ENCODE measurements at places on chromosomes 5 and 9.
A peak's percentile ranks its signal among the peaks of the same experiment; 100 is the strongest.

GRCh38 chr5:160175438-160176218, 53.7 kb upstream of the FABP6 start:
- DNase-seq, result no peak

- no peak for DNase-seq
Observed at GRCh38 chr5:135091286-135091685, 57.3 kb upstream of the PITX1 start.

GRCh38 chr9:13941714-13942113, 372.2 kb downstream of the NFIB start:
- peak; percentile 45 for DNase-seq

DNA sequence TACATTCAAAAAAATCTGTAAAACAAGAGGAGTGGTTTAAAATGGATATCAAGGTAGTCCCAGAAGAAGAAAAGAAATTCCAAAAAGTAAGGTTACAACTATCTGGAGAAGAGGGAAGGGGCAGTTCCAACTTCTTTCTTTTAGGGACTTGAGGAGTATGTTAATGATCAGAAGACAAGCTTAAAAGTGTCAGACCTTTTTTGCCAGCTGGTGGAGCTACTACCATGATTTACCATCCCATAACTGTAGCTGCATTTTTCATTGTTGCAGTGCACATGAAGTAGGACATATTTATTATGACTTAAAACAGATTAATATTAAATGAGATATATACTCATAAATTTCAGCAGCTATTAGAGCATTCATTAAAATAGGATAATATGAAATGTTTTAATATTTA, 158.5 kb upstream of the RGS7BP start:
- no peak for DNase-seq

- DNase-seq, result no peak
Observed at GRCh38 chr5:136073714-136074529, 45.1 kb downstream of the TGFBI start.

GRCh38 chr5:35561396-35561795, 56.3 kb upstream of the SPEF2 start:
- no peak for DNase-seq

DNA sequence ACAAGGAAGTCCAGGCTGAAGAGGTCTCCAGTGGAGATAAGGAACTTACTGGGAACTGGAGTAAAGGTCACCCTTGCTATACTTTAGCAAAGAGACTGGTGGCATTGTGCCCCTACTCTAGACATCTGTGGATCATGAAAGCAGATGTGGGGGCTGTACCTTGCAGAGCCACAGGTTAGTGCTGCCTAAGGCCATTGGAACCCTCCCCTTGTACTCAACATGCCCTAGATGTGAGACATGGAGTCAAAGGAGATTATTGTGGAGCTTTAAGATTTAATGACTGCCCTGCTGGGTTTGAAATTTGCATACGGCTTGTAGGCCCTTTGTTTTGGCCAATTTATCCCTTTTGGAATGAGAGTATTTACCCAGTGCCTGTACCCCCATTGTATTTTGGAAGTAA, 397.3 kb upstream of the GRIN3A start:
- no peak for DNase-seq

- no peak for DNase-seq
Observed at GRCh38 chr5:199197-199949, 8.1 kb downstream of the LRRC14B start.

- DNase-seq, result no peak
Observed at GRCh38 chr9:134259708-134260107, 66.5 kb upstream of the RXRA start.

- no peak for DNase-seq
Observed at GRCh38 chr5:38997591-38997990, 76.6 kb downstream of the RICTOR start.

- DNase-seq, result no peak
Observed at GRCh38 chr5:135750506-135750905, 84.0 kb upstream of the SLC25A48 start.

- DNase-seq, result peak; percentile 32
Observed at GRCh38 chr5:132674671-132675506, 1.1 kb downstream of the IL4 start.

GRCh38 chr9:14542071-14542470, 151.2 kb downstream of the ZDHHC21 start:
- no peak for DNase-seq

- no peak for DNase-seq
Observed at GRCh38 chr5:6493681-6494454, 45.2 kb downstream of the UBE2QL1 start.

- no peak for DNase-seq
Observed at GRCh38 chr9:125145425-125145824, 2.1 kb upstream of the SCAI start.

DNA sequence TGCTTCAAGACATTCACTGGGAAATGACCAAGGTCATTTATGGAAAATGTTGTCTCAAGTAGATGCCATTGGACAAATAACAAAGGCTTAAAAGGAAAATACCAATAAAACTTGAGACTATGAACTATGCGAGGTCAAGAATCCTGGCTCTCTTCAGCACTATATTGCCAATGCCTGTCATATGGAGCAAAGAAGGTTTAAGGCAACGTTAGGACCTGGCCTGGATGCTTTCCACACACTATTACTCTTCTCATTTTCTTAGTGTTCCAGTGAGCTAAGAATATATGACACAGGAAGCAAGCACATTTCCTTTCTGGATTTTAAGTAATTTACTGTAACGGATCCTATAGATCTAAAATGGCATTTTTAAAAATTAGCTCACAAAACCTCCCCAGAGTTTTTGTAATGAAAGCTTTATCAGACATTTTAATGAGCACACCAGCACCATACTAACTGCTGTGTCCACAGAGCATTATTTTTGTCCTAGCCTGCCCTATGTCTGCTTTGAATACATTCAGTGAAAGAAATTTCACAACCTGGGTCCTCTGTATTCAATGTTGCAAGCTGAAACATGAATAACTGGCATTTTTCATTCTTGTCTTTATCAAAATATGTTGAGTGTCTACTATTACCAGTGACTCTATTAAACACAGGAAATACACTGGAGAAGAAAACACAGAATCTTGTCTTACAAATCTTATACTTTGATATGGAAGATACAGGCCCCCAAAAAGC, 315.6 kb downstream of the CETN3 start:
- peak; percentile 23 for DNase-seq

GRCh38 chr5:96673127-96673526, 11.0 kb downstream of the CAST start:
- DNase-seq, result no peak

DNA sequence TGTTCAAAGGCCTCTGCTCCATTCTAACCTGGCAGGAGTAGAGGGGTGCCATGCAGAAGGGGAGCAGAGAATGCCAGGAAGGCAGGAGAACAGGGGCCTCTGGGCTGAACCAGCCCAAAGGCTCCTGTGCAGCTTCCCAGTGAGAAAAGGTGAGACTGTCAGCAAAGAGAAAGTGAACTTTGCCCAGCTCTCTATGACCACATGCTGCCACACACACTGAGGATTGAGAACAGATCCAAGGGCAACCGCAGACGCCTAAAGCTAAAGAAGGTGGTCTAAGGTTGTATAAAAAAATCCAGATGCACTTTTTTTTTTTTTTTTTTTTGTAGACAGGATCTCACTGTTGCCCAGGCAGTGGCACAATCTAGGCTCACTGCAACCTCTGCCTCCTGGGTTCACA, 51.4 kb downstream of the ALDH7A1 start:
- no peak for DNase-seq

DNA sequence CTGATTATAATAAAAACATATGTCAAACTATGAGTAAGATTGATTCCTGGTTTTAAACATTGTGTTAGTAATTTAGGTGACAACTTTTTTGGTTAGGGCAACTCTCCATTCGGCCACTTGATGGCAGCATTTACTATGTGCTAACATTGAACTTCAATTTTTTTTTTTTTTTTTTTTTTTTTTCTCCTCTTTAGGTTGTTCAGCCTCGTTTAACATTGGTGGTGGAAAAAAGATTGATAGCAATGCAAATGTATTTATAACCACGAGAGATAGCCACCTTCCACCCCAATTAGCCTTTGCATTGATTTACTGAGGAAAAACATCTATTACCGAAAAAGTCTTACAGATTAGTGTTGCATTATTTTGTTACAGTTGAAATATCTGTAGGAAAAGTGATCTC, 159.1 kb downstream of the CSNK1G3 start:
- no peak for DNase-seq

DNA sequence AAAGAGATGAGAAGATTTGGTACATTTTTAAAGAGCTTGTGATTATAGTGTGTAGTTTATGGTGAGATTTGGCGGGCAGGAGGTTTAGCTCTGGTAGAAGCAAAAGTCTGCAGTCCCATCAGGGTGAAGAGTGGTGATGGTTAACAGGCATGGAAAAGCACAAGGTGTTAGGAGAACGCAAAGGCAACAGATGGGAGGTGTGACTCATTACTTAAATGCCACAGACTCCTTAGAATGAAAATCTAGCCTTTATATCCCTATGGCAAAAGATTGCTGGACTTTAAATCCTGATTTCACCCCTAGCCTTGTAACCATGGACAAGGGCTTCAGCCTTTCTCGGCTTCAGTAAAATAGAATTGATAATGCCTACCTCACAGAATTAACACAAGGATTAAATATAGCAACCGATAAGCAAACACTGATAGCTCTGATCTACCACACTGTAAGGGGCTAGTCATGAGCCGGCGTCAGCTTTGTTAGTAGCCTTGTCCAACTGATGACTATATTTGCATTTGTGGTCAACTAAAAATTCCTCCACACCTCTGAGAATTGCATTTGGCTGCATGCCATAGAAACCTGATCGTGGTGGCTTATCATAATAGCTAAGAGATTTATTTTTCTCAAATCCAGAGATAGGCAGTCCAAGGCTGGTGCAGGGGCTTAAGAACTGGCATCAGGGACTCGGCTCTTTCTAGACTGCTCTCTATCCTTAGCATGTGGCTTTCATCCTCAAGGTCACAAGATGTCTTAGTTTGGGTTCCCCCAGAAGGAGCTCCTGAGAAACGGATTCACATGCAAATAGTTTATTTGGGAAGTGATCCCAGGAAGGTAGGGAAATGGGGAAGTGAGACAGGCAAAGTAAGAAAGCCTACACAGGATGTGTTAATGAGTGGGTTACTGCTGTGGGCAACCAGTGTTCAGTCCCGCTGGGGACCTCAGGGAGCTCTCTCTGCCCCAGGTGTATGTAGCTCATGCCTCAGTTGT, 19.6 kb downstream of the MFAP3 start:
- no peak for DNase-seq

DNA sequence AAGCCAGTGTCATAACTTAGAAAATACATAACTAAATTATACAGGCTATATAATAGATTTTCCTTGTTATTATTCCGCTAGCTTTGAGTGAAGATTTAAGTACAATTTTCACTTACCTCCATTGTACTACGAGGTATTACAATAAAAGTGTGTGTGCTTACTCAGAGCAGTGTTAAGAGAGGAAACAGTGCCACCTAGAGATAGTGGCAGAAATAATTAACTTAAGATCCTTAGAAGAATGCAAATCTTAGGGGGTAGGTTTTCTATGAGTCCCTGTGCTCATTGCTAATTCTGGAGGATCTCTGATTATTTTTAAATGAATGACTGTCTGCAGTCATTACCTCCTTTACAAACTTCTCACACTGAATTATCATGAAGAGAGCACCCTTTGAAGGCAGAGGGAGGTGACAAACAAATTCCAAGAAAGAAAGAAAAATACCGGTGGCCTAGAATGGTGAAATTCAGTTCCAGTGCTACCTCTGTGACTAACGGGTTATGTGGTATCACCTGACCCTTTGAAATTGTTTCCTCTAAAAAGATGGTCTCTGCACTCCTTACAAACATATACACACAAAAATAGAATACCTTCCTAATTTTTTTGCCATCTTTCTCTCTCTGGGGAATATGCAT, 379.8 kb downstream of the TRIM36 start:
- DNase-seq, result no peak

Data from urinary bladder (tissue), 4 donors.